Stimulated activated CD4-positive, alpha-beta T cell treated with anti-CD3 and anti-CD28 coated beads, Interleukin-15, amount 100 ng/mL, for 24 hours (primary cell): ENCODE measurements at places on chromosomes 5 and 9.

DNA sequence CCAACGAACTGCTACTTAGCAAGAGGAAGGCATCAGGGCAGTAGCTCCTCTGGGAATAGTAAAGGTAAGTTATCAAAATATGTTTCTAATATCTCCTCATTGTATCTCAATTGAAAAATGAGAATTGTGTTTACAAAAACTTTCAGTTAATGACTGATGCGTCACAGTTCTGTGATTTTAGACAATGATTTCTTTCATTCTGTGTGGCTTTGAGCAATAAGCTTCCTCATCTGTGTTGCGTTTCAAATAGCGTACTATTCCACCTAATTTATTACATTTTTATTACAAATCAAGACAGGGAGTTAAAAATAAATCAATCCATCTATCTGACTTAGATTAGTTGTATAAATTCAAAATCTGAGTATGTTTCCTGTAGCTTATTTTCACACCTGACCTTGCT lies 145.0 kb downstream of the CAAP1 start:
- no peak for DNase-seq

- no peak for DNase-seq
Measured at GRCh38 chr5:17839848-17840247, 205.6 kb downstream of the TAF11L14 start.

DNA sequence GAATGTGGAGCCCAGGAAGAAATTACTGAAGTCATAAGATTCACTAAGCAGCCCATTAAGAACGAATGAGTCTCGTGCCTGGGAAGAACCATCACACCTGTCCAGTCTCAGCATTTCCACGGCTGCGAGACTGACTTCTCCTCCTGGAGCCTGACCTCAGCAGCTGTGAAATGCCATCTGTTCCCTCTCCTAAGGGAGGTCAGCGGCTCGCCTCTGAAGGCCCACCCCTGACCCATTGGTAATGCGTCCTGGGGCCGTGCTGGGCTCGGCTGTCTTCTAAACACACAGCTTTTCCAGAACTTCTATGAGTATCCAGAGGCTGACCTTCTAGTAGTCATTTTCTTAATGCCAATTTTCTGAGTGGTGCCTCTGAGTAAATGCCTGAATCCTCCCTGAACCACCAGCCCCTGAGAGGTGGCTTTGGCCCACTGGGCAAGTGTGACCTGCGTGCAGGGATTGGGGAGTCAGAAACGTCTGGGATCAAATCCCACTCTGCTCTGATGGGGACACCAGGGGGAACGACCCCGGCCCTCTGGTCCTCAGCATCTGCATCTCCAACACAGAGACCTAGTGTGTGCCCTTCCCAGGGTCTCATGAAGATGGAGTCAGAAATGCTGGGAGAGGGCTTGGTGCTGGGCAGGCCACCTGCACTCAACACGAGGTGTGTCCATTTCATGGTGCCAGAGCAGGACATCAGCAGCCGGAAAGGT lies 5.7 kb downstream of the SLC6A3 start:
- DNase-seq: no peak

DNA sequence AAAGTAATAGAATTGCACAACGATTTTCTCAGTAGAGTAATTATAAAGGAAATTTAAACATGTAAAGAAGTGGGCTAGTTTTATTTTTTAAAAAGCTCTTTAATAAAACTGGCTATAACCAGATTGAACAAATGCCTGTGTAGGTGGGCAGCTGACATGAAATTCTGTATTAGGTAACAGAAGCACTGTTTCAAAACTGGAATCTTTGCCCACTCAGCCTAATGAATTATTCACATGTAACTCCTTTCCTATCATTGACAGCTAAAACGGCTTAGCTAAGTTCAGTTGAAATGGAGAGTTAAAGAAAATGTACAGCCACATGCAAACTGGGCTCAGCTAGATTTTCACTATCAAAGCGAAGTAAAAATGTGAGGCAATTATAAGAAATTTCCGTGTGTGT lies 1300.1 kb upstream of the ACO1 start:
- DNase-seq: no peak

- DNase-seq: no peak
Measured at GRCh38 chr5:139399501-139400121, 4.3 kb downstream of the SPATA24 start.

GRCh38 chr9:136665111-136665703 lies 2.5 kb downstream of the EGFL7 start:
- peak; percentile 48 for DNase-seq

GRCh38 chr5:58493141-58493540 lies 1.9 kb downstream of the GAPT start:
- no peak for DNase-seq

DNA sequence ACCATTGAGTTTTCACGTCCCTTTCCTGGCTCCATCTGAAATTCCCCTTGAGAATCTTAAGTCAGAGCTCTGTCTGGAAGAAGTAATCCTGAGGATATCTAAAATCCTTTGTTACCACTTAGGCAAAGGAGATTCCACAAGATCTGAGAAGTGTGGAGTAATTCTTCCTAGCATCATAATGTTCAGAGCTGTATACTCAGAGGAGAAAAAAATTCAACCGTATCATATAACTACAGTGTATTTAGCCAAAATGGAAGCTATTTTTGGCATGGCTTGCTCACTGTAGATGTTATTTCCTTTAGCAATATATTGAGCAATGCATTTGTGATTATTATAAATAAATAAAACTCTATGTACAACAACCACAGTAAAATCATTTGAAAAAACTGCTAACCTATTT lies 1858.4 kb downstream of the EFNA5 start:
- DNase-seq: no peak

DNA sequence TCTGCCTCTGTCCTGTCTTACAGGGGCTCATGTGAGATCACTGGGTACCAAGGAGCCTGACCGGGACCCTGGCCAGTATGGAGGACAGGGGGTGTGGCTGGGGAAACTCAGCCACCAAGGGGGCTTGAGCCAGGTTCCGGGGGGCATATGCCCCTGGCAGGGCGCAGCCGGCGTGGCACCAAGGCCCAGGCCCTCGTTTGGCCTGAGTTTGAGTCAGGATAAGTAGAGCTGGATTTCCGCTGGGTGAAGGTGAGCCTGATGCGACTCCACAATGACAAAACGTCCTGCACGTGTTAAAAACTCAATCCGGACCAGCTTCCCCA lies 616 bp upstream of the TSPAN17 start:
- no peak for DNase-seq

GRCh38 chr5:176792655-176793342 lies 17.6 kb upstream of the UNC5A start:
- no peak for DNase-seq

GRCh38 chr9:116271340-116271739 lies 117.7 kb downstream of the PAPPA start:
- no peak for DNase-seq

DNA sequence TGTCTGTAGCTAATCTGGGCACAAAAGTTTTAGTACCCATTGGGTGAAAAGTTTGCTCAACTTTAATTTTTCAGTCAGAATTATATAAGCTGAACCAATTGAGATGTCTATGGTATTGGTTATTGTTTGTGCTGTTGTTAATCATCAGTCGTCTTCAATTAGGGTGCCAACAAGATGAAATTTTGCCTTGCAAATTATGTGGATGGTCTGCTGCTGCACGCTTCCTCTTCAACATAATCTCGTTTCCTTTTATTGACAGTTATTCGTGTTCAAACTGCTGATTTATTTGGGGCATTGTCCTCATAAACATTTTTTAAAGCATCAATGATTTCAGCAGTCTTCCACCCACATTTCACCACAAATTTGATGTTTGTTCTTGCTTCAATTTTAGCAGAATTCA lies 194.0 kb downstream of the HTR1A start:
- no peak for DNase-seq

- no peak for DNase-seq
Measured at GRCh38 chr5:159001247-159001646, 98.5 kb downstream of the EBF1 start.

DNA sequence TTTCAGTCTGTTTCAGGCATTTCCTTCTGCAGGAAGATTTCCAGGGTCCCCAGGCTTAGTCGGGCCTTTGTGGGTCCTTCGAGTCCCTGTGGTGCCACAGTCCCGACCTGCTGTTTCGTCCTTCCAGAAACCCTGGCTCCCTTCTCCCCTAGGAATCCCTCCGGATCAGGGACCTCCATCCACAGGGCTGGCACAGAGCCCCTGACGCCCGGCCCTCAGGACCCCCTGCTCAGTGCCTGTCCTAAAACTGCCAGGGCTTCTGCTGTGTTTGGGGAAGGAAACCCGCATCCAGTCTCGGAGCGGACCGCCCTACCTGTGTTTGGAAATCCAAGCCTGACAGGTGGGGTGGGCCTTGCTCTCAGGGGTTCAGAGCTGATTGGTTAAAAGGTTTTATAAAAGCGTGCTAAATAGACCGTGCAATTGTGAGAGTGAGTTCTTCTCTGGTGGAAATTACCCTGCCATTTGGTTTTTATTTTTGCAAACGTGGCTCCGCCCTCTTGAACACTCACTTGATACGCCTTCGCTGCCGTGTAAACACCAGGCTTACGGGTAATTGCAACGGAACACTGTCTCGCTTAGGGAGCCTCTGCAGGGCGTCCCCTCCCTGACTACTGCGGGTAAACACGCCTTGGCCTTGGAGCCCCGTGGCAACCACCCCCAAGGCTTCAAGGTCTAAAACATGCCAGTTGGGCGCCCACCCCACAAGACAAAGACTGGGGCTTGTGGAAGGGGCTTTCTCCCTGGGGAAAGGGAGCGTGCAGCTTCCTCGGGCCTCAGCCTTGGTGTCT lies 121.2 kb downstream of the PHF2 start:
- DNase-seq: no peak

DNA sequence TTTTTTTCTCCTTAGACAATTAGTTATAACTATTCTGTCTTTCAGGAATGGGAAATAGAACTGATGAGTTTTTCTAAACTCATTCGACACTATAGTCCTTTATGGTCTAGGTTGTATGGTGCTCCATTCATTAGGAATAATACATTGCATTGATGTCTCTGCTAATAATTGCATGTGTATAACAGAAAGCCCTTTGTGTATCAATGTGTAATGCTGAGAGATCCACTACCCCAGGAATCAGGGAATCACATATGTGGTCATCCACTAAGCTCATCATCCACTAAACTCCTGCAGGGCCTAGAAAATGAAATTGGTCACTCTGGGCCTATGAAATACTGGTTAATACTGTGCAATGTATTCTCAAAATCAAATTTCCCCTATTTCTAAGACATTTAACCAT lies 242.0 kb upstream of the CDH18 start:
- no peak for DNase-seq

DNA sequence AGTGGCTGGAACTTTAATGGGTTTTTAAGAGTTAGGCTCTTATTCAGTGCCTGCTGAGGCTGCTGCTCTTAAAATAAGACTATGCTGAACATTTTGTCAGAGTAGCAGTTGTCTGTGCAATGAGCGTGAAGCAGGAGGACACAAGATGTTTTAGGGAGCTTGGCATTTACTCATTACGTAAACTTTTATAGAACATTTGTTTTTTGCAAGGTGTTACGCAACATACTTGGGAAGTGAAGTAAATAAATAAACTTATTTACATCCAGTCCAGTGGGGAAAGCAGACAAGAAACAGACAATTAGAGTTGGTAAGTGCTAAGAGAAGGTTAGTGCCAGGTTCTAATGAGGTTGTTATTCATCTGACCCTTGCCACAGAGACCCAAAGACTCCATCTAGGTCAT lies 226.0 kb downstream of the HINT1 start:
- no peak for DNase-seq

DNA sequence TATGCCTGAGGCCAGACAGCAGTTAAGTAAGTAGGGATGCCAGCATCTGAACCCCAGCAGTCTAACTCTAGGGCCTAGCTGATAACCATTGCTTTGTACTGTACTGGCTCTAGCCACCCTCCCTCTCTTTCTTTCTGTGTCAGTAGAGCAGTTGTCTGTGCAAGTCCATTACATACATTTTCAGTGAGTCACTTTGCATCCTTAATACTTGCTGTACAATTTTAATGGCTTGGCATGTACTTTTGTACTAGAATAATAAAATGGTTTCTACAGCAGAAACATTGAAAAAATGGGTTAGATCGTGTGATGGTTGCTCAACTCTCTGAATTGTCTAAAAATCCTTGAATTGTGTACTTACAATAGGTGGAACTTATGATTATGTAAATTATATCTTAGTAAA lies 1.5 kb upstream of the TTC39B start:
- no peak for DNase-seq

- DNase-seq: no peak
Measured at GRCh38 chr9:129677456-129677855, 12.0 kb downstream of the PRRX2 start.
